ENCODE measurements at places on chromosomes 12 and 14.
A peak's percentile ranks its signal among the peaks of the same experiment; 100 is the strongest.

- no peak for DNase-seq
These were observed 75.9 kb downstream of the DNAI7 start for GRCh38 chr12:25119020-25119419.

- DNase-seq = peak; percentile 57
These were observed 22.3 kb upstream of the P2RX7 start for GRCh38 chr12:121110211-121110940.

GRCh38 chr14:40847480-40847879, 759.2 kb upstream of the LRFN5 start:
- no peak for DNase-seq

GRCh38 chr12:80935111-80935510, 2.6 kb downstream of the LIN7A start:
- no peak for DNase-seq

DNA sequence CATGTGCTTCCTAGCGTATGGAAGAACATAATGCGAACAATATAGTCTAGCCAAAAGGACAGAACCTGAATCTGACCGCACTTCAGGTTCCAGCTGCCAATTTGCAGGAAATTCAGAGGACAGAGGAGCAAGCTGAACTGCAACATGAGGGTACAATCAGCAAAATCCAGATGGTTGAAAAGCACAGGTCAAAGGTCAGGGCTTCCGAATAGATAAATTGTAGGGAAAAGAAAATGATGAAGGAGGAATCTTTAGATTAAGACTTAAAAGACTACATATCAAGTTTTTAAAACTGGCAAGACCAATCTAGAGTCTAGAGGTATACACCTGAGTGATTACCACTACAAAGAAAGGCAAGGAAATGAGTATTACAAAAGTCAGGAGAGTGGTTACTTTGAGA, 42.1 kb upstream of the SELPLG start:
- DNase-seq = no peak

Measured in stromal cell of bone marrow (primary cell).